ENCODE measurements at places on chromosomes 2 and 18.

GRCh38 chr2:3456125-3456524, 63.2 kb downstream of the ADI1 start:
- no peak for DNase-seq

GRCh38 chr18:23524213-23524707, 20.9 kb downstream of the RMC1 start:
- no peak for DNase-seq

DNA sequence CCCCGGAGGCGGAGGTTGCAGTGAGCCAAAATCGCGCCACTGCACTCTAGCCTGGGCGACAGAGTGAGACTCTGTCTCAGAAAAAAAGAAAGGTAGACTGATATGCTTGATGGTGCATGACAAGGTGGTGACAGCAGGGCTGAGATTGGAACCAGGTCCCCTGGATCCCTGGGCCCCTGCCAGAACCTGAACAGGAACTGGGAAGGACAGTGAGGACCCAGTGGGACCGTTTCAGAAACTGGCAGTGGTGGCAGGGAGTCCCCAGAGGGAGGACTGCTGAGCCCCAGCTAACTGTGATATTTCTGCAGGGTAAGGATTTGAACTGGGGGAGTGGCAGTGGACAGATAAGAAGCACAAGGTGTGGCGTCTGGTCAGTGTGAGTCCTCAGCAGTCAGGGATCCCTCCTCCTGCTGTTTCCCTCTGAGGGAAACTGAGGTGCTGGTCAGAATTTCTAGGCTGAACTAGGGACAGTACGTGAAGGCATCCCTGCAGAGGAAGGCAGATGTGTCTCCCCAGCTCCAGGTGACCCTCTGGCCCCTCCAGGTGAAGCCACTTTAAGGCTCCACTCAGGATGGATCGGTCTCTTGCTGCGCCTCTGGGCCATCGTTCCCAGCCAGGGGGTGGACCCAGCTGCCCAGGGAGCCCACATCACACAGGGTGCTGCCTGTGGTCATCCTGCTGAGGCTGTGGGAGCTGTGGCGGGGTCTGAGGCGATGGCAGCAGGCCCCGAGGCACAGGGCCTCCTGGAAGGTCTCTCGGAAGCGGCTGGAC, 5.6 kb downstream of the NMUR1 start:
- DNase-seq: no peak

DNA sequence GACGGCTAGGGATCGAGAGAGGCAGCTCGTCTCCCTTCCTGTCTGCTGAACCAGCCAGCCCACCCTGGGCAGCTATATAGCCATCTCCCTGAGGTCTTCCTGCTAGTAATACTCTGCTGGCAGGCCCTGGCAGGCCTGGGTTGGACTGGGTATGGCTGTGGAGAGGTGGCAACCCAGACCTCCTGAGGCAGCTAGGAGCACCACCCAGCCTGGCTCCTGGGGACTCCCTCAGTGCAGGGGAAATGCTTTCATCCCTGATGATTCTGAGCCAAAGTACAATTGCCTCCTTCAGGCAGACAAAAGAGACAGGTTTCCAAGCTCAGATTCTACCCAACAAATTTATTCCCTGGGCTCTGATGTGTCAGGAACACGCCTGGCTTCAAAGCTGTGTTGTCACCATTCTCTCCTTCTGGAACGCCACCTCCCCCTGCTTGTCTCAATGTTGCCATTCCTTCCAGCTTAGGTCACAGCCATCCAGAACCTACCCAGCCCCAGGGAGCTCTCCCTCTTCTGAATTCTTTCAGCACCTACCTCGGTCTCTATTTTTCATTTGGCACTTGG, 4.7 kb upstream of the DNAJB2 start:
- no peak for DNase-seq

- DNase-seq: no peak
Measured at GRCh38 chr2:3435445-3435844, 56.0 kb downstream of the TRAPPC12 start.

DNA sequence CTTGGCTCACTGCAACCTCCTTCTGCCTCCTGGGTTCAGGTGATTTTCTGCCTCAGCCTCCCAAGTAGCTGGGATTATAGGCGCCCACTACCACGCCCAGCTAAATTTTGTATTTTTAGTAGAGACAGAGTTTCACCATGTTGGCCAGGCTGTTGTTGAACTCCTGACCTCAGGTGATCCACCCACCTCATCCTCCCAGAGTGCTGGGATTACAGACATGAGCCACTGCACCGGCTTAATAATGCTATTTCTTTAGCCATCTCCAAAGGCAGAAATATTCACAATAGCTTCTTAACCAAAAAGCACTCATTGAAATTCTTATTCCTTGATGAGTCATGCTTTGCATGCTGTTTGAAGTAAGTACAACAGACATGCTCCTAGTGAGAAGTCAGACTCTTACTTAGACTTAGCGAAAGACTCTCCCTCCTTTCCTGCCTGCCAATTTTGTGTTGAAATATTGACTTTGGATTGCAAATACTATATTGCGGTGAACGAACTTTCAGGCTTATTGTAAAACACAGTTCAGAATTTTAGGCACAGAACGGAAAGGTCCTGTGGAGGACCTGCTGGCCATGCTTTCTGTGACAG, 4.4 kb downstream of the ACTR3 start:
- DNase-seq: no peak

- no peak for DNase-seq
Measured at GRCh38 chr2:43265421-43265820, 39.0 kb upstream of the ZFP36L2 start.

DNA sequence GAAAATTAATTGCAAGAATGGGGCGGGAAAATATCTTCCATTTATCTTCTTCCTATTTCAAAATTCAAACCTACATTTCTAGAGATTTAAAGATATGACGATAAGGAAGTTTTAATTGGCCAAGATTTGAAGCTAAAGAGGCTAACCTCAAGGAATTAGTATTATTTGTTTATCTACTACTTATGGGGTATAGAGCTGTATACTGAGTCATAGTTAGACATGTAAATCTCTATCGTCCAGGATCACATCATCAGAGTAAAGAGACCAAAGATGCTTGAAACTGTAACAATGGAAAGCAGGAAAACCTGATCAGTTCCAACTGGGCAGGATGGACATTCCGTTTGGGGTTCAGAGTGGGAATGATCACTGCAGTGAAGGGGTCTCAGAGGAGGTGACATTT, 95.2 kb upstream of the KLF7 start:
- no peak for DNase-seq

GRCh38 chr2:105323111-105323510, 6.4 kb downstream of the TGFBRAP1 start:
- no peak for DNase-seq

GRCh38 chr2:162343492-162343823, 474 bp upstream of the GCA start:
- DNase-seq: no peak

DNA sequence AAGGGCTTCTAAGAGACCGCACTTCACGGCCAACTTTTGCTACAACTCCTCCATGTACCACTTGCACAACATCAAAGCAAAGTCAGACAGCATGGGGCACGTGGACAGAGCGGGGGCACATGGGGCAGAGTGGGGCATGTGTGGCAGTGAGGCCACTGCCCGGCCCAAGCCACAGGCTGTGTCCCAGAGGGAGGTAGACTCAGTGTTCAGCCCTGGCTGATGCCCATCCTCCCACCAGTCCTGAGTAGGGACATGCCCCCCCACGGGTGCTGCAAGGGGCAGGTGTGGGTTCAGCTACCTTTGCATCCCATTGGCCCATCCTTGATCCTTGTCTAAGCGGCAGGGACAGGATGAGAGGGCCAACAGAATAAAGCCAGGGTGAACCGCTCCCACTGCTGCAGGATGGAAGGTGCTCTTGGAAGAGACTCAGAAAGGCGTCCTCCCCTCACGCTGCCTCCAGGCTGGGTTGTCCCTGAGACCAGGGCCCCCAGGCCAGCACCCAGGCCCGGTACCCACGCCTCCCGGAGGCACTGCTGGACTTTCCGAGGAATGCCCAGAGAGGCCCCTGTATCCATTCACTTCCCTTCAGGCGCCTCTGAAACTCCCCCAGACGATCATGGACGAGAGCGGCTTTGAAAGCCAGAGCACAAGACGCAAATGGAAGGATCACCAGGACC, 218.2 kb downstream of the NDUFA10 start:
- no peak for DNase-seq

GRCh38 chr2:214130114-214130513, 280.7 kb upstream of the VWC2L start:
- DNase-seq: no peak

DNA sequence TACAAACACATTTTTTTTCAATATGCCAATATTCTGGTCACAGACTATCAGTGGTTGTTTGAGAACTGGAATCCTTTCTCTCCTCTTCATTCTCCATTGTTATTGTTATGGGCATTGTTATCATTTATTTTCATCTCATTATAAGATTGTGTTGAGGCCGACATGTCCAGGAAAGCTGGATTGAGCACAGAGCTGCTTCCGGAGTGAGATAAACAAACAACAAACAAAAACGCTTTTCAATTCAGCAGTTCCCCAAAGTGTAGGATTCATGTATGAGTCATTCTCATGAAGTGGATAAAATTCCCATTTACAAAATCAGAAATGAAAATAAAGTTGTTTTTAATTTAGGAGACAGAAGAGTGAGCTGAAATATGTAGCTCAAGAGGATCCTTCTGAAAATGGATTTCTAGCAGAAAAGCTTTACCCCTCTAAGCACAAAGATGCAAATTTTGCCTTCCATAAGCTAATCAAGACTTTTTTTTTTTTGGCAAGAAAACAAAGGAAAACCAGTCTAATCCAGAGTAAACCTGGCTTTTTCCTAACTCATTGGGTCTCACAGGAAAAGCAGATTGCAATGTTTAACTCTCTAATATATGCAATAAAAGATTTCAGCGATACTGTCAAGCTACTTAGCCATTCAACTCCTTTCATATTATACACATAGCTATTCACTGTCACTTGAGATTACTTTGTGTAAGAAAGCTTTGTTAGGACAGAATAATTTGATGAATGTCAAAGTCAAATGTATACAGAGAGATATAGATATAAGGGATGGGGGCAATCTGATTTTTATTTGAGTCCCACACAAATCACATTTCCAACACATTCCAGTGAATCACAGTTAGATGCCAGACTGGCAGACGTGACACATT, 1441.7 kb upstream of the CELF4 start:
- no peak for DNase-seq

- DNase-seq: no peak
Measured at GRCh38 chr2:16881122-16881521, 215.5 kb upstream of the CYRIA start.

- no peak for DNase-seq
Measured at GRCh38 chr2:172889768-172890430, 154.3 kb downstream of the RAPGEF4 start.

- DNase-seq: no peak
Measured at GRCh38 chr18:74937291-74937690, 271.6 kb downstream of the PTGR3 start.

DNA sequence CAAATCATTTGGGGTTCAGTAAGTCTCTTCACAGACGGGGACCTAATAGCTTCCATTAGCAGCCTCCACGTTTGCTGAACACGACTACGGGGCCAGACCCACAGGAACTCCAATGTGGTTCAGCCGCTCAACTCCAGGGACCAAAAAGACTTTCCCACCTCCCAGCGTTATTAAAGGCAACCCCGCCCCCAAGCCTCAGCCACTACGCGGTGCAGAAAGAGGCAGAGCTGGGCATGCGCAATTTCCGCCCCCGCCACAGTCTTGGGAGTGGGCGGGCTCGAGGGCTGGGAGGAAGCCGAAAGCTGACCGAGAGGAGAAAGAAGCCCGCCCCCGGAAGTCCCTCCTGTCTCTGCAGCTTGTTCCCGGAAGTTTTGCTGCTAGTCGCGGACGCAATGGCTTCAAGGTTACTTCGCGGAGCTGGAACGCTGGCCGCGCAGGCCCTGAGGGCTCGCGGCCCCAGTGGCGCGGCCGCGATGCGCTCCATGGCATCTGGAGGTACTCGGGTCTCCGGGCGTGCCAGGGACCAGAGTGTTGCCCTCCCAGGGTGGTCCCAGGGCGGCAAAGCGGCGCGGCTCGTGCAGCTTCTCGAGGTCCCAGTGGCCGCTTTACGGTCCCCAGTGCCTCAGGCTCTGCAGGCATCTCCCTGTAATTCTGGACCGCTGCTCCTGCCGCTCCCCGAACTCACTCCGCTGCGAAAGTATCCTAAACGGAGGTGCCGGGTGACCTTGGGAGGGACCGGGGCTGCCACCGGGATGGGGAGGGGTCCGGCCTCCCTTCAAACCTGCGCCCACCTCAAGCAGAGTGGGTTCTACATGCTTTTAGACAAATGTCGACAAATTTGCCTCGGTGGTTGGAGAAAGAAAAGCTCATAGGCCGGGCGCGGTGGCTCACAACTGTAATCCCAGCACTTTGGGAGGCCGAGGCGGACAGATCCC, at the start of gene COX5B:
Gene COX5B (plus strand): TSS at position 368 of the 935 bp plus-strand sequence. CDS start 25 bp downstream, at position 393.
- DNase-seq: peak; percentile 99

- no peak for DNase-seq
Measured at GRCh38 chr2:76406134-76406855, 695.6 kb upstream of the GCFC2 start.

DNA sequence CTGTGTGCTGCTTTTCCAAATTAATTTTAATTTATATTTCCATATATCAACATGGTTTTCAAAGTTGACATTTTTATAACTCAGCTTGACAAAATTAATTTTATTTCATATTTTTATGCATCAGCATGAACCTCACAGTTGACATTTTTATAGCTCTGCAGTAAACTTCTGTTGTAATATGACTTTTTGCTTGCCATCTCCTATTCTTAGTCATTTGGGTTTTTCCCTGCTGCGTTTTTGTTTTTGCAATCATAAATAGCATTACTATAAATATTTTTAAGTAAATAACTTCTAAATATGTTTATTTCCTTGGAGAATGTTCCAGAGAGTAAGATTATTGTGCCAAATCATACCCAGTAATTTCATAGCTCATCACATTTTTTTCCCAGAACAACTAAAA, 21.0 kb upstream of the L3MBTL4 start:
- DNase-seq: no peak

GRCh38 chr2:191636235-191636543, 41.7 kb upstream of the NABP1 start:
- no peak for DNase-seq

GRCh38 chr2:1816414-1816911, 72.1 kb upstream of the PXDN start:
- no peak for DNase-seq

GRCh38 chr2:20677301-20678085, 10.5 kb downstream of the GDF7 start:
- no peak for DNase-seq

DNA sequence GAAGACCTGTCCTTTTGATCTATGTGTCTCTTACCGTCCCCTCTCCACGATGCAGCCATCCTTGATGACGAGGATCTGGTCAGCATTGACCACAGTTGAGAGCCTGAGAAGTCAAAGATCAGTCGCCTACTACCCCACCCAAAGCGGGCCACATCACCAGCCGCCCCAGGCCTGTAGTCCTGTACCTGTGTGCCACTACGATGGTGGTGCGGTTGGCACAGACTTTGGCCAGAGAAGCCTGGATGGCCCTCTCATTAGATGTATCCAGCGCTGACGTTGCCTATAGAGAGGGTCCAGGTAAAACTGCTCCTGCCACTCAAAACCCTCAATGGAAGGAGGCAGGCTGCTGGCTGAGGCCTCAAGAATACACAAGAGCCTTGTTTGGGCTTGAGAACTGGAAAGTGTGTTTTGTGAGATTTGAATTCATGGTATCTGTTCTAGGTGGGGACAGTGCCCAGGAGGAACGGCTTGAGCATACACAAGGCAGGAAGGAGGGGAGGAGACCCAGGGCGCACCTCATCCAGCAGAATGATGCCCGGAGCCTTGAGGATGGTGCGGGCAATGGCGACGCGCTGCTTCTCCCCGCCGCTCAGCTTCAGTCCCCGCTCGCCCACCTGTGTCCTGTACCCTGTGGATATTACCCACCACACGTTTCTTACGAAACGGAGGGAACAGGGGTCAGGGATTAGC, 3.8 kb downstream of the ZFAND2B start:
- no peak for DNase-seq

All from activated CD8-positive, alpha-beta memory T cell treated with anti-CD3 and anti-CD28 coated beads for 4 hours (primary cell).